T-helper 9 cell (primary cell): ENCODE measurements at places on chromosomes 1 and 21.

DNA sequence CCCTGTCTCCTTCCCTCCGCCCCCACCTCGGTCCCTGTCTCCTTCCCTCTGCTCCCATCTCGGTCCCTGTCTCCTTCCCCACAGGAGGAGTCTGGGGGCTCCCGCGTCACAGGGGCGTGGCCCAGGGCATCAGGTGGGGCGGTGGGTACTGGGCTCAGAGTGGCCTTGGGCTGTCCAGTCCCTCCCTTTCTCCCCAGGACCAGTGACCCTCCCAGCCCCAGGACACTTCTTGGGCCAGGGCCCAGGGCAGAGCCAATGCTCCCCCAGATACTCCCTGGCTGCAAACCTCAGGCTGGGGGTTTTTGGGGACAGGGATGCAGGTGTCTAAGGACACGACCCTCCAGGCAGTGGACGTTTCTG lies 6.8 kb upstream of the RNF223 start:
- DNase-seq = no peak

DNA sequence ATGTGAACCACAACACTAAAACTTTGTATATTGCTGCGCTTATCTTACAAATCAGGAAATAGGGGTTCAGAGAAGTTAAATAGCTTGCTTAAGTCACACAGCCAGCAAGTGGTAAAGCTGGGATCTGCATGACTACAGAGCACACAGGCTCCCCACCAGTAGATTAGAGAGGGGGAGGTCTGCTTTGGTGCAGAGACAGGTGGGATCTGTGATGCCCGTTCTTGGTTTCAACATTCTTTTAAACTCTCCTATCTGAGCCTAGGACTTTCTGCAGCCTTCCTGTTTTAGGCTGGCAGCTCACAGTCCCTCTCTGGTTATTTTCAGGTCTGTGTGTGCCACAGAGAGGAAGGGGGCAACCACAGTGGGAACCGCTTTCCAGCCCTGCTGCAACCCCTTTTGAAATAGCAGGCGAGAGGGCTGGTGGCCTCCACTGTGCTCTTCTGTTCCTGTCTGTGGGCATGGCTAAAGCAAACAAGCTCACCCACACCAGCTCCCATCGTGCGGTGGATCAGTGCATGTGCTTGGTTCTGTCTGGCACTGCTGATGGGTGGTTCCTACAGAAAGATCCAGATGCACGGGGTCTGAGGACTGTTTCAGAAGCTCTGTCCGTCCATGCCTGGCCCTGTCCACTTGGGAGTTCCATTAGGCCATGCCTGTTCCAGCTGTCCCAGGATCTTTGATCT lies 1.7 kb upstream of the IL6R start:
- no peak for DNase-seq

GRCh38 chr1:54385727-54386022 lies 20.5 kb downstream of the SSBP3 start:
- DNase-seq = no peak

DNA sequence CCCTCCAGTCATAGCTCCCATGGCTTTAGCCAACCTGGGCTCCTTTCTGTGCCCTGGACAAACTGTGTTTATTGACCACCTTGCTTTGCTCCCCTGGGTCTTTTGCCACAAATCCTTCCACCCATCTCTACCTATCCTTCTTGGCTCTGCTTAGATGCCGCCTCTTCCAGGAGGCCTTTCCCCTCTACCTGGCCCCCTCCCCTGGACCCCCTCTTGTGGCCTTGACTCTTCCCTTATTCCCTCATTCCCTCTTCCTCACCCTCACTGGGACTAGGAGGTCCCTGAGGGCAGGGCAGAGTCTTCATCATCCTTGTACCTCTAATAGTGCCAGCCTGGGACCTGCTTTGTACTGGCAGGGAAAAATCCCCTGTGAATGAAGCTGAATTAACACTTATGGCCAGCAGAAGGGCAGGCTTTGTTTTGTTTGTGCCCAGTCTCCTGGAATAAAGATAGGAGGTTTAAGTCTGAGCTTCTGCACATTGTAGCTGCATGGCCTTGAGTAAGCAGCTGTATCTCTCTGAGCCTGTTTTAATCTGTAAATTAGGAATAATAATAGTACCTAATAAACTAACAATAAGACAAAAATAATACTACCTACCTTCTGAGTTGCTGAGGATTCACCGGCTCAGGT lies 13.7 kb downstream of the PTPRU start:
- DNase-seq = no peak

- no peak for DNase-seq
Observed at GRCh38 chr1:244869364-244869827, 5.1 kb upstream of the HNRNPU start.
